ENCODE measurements at places on chromosomes 13 and 19.

DNA sequence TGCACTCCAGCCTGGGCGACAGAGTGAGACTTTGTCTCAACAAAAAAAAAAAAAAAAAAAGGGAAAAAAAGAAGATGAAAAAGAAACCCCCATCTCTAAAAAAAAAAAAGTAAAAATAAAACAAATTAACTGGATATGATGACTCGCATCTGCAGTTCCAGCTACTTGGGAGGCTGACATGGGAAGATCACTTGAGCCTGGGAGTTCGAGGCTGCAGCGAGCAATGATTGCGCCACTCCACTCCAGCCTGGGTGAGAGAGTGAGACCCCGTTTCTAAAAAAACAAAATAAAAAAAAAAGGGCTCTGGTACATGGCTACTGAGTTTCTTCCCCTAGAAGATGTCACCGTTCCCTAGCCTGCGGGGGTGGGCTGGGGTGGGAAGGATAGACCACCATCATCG, 2.4 kb upstream of the CATSPERG start:
- DNase-seq, result no peak

DNA sequence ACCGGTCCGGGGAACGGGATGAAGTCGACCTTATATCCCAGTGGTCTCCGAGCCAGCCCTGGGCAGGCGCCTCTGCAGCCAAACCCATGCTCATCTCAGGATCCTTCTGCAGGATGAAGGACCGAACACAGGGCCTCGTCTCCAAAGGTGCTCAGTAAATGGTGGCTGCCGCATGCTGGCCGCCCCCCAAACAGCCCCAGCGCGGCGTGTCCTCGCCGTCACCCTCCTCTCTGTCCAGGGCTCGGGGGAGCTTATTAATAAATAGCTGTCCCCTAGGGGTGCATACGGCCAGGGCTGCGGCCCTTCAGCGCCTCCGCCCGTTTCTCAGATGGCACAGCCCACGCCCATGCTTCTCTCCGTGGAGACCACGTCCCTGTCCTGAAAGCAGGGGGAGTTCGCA, 32.6 kb upstream of the SPACA7 start:
- DNase-seq, result no peak

DNA sequence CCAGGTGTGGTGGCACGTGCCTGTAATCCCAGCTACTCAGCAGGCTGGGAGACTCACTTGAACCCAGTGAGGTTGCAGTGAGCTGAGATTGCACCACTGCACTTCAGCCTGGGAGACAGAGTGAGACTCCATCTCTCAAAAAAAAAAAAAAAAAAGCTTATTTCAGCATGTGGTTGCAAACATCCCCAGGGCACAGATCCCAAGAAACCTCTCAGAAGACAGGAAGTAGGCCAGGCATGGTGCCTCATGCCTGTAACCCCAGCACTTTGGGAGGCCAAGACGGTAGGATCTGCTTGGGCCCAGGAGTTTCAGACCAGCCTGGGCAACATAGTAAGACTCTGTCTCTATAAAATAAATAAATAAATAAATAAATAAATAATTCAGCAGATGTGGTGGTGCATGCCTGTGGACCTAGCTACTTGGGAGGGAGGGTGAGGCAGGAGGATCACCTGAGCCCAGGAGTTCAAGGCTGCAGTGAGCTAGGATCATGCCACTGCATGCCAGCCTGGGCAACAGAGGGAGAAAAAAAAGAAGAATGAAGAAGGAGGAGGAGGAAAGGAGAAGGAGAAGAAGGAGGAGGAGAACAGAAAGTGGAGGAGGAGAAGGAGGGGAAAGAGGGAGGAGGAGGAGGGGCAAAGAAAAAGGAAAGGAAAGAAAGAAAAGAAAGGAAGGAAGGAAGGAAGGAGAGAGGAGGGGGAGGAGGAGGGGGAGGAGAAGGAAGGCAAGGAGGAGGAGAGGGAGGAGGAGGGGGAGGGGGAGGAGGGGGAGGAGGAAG, 4.3 kb upstream of the LRRC8E start:
- DNase-seq, result no peak

GRCh38 chr19:18541258-18541991, 1.9 kb downstream of the FKBP8 start:
- DNase-seq, result no peak

- DNase-seq, result no peak
These were observed 13.3 kb upstream of the PSMD8 start for GRCh38 chr19:38360839-38361631.

GRCh38 chr19:14440049-14440448, 6.9 kb downstream of the PKN1 start:
- peak; percentile 63 for DNase-seq

- no peak for DNase-seq
These were observed 37.3 kb upstream of the FNDC3A start for GRCh38 chr13:48938308-48938943.

DNA sequence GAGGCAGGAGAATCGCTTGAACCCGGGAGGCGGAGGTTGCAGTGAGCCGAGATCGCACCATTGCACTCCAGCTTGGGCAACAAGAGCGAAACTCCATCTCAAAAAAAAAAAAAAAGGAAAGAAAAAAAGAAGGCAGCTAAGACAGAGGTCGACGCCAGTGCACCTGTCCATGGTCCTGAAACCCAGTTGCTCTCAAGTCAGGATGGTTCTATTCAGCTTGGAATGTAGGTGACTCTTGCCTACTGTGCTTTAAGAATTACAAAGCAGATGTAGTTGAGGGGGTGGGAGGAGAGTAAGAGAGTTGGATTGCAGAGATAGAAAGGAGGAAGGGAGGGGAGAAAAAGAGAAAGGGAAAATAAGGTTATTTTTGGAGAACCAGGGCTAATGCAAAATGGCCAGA, 18.7 kb downstream of the CACNG7 start:
- no peak for DNase-seq

GRCh38 chr13:90454002-90454636, 893.4 kb upstream of the MIR17HG start:
- DNase-seq, result no peak

GRCh38 chr13:43879755-43880181, at the start of gene LACC1:
TSS of gene LACC1 (plus strand) at chr13:43879904. CDS start at chr13:43880986, 1,082 bp downstream.
- peak; percentile 3 for DNase-seq

DNA sequence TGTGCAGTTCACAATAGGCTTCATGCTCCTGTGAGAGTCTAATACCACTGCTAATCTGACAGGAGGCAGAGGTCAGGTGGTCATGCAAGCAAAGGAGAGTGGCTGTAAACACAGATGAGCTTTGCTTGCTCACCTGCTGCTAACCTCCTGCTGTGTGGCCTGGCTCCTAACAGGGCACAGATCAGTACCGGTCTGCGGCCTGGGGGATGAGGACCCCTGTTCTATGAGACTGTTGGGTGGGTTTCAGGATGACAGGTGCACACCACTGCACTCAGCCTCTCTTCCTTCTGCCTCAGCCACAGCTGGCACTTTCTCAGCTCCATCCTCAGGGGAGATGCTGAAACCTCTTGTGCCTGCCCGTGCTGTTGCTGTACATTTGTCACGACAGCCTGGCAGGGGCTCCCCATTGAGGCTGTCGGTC, 9.7 kb downstream of the CLEC4G start:
- DNase-seq, result no peak

- DNase-seq, result no peak
These were observed 63.1 kb downstream of the SPATA13 start for GRCh38 chr13:24223341-24224231.

DNA sequence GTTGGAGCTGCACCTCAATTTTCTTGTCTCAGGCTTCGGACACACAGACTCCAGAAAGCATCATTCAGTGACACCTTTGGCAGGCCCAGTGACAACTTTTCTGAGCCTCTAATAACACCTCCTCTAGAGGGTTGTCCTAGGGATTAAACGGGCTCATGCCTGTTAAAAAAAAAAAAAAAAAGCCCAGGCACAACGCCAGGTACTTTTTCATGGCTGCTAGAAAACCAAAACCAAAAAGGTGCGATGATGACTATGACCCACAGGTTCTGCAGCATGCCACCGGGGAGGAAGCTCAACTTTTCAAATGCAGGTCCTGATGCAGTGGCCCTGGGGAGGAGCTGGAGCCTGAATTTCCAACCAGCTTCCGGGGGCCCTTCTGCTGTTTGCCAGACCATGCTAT, 184.2 kb downstream of the ABCC4 start:
- DNase-seq, result no peak

GRCh38 chr19:18750295-18750970, 40.7 kb downstream of the COMP start:
- no peak for DNase-seq

- no peak for DNase-seq
These were observed 309.0 kb downstream of the TEX29 start for GRCh38 chr13:111629457-111629856.

- DNase-seq, result no peak
These were observed 32.5 kb upstream of the CEACAM1 start for GRCh38 chr19:42560731-42561130.

- DNase-seq, result no peak
These were observed 73.2 kb upstream of the DOCK9 start for GRCh38 chr13:99050983-99051488.

DNA sequence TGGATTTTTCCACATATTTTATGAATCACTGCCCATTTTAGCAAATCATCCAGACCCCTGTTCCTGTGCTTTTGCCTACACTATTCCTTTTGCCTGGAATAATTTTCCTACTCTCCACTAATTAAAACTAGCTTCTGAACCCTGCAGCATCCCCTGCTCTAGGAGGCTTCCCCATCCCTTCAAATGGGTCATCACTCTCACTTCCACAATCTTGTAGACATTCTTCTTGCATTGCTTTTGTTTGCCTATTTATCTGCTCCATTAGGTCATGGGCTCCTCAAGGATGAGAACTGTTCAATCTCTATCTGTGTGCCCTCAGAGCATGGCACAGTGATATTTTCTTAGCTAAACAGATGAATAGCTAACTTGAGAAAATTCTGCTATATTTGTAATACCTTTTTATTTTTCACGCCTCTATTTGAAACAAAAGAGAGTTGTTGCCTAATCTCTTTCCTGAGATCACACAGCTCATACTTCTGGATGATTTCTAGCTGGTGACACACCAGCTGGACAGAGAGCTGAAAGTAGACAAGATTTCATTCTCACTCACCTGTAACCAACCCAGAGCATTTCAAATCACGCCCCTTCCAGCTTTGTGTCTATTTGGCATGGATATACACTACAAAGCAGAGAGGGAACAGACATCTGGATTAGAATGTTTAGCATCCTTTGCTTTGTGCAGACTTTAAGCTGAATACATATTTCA, 466.0 kb downstream of the FOXO1 start:
- DNase-seq, result no peak

DNA sequence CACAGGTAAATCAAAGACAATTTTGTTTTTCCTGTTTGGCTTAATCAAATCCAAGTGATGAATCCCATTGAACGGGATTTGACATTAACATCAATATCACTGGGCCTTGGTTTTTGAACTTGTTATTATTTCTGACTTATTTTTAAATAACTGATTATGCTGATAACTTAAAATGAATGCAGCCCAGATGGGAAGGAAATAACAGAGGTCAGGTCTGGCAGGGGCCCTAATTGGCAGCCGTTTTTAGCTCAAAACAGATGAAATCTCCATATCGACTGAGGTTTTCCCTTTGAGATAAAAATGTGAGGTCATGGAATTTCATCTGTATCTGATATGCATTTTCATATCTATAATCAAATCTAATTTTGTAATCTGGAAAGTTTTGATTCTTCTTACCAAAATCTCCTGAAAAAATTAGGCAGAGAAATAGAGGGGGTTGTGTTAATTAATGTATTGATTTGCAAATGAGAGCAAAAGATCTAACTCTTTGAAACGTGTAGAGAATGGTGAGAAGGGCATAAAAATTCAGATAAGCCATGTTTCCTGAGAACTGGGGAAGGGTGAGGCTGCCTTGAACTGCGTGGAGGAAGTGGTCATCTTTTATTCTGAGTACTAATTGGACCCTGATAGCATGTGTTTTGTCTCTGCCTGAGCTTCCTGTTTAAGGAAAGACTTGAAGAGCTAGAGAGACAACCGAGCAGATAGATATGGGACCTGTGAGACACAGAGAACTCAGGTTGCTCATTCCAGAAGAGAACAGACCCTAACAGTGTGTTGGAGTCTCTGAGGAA, 98.2 kb upstream of the C1QTNF9B start:
- no peak for DNase-seq

GRCh38 chr19:50515168-50515561, 1.5 kb upstream of the ASPDH start:
- no peak for DNase-seq

GRCh38 chr13:111387026-111387871, 66.8 kb downstream of the TEX29 start:
- no peak for DNase-seq

DNA sequence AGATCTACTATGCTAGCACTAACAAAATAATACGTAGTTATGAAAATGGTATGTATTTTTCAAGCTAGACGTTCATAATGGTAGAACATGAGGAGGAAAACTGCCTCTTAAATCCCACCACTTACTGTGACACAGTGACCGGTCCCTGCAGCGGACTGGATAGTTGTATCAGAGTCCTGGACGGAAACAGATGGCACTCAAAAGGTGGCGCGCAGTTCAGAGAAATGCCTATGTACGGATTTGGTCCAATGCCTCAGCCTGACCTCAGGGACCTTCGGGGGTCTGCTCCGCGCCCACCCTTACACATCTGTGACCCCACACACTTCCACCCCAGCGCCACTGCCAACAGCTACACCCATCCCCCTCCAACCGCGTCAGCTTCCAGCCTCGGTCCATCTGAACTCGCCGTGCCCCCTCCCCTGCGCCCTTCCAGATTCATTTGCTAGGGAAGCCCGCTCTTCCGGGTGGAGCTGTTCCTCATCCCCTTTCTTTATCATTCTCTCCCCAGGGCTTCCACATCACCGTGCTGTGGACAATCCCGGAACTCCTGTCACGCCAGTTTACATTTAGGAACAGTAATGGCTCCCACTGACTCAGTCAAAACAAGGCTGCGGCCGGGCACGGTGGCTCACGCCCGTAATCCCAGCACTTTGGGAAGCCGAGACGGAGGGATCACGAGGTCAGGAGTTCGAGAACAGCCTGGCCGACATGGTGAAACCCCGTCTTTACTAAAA, 792 bp upstream of the LENG8 start:
- DNase-seq, result no peak

DNA sequence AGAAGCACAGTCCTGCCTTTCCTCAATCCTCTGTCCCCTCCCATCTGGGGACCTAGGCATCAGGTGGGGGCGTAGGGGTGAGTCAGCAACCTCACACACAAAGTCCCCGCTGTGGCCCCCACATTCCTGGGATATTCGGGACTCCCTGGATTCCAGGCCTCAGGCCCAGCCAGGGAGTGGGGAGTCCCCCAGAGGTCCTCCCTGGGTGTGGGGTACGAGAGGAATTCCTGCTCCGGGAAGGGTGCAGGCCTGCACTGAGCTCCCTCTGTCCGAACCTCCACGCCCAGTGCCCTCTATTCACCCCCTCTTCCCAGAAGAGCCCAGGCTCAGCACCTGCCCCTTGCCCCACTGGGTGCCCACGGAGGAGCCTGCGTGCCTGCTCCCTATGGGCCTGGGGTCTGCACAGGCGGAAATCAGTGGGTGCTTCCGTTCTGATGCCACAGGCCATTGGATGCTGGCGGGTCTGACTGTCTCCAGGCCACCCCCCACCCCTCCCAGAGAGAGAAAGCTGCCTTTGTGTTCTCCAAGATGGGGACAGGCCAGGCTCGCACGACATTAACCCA, 3.4 kb downstream of the CADM4 start:
- no peak for DNase-seq

GRCh38 chr19:4909156-4909896, at the start of gene UHRF1:
TSS of gene UHRF1 (plus strand) at chr19:4909501. CDS start at chr19:4910886, 1,385 bp downstream.
- no peak for DNase-seq

Measured in stimulated activated CD8-positive, alpha-beta memory T cell treated with anti-CD3 and anti-CD28 coated beads, Interleukin-4, amount 100 ng/mL, for 1 hour (primary cell).